ENCODE measurements at places on chromosomes 6 and 20. TPM values are rescaled to one million over a fixed set of nuclear protein-coding genes. Genes with fewer than 3 reads are reported as not detected.

CPXM1 gene
- total RNA-seq: 7.8 TPM

MOXD1 gene
- 18.6 TPM for total RNA-seq

CBLN4 gene
- total RNA-seq: 1.9 TPM

GGTLC1 gene
- total RNA-seq: not detected

CST7 gene
- total RNA-seq: 0.31 TPM
